ENCODE measurements at places on chromosomes 6 and 20.
A peak's percentile ranks its signal among the peaks of the same experiment; 100 is the strongest.

DNA sequence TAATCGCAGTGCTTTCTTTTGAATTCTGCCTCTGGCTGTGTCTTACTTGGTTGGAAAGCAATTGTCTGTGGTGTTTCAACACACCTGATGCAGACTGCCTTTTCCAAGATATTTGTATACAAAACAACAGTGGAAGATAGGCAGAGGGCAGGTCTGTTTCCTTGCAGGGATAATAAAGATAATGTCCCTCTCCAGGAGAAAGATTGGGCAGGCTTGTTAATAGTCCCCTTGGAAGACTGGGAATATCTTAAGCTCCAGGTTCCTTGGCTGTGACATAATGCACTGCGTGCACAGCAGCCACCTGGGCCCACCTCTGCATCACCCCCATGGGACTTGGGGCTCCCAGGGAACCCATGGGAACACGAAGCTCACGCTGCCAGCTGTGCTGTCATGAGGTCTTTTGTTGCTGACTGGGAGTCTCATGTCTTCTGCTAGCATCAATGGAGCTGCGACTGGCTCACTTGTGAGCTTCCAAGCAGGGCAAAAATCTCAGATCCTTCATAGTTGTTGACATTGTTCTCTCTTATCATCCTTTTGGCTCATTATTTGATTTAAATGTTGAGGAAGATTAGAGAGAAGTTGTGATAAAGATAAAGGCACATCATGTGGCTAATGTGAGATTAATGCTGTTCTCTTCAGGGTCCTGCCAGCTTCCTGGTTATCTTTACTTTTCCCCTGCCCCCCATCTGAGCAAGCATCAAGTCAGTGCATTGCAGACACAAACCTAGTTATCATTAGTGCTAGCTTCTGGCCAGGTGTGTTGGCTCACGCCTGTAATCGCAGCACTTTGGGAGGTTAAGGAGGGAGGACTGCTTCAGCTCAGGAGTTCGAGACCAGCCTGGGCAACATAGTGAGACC lies 107.1 kb upstream of the ASF1A start:
- no peak for DNase-seq

DNA sequence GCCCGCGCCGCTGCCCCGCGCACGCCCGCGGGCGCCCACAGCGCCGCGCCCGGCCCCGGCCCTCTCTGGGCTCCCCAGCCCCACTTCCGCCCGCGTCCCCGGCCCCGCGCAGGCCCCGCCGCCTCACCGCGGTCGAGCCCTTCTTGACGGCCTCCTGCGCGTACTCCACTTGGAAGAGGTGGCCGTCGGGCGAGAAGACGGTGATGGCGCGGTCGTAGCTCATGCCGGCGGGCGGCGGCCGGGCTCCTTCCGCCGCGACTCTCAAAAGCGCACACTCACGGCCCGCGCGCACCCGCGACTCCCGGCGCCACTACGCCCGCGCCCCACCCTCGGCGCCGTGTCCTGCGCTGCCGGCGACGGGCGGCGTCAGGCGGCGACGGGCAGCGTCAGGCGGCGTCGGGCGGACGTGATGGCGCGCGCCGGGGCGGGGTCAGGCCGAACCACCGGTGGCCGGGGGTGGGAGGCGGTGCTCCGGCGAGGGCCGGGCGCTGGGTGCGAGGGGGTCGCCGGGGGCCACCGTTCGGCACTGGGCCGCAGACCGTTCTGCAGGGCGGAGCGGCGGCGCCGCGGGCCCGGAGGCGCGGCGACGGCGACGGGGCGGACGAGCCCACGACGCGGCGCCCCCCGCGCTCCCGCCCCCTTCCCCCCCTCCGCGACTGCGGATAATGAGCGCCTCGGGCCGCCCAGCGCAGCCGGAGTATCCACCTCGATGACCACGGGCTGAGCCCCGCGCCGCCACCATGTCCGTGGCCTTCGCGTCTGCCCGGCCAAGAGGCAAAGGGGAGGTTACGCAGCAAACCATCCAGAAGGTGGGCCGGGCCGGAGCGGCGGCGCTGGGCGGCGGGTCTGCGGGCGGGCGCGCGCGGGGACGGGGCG lies at the start of the genes PSMA7 and SS18L1:
Gene PSMA7 (minus strand): TSS at position 314 of the 876 bp plus-strand sequence. CDS start 91 bp downstream, at position 223.
Gene SS18L1 (plus strand): TSS at position 689 of the 876 bp plus-strand sequence. CDS start 52 bp downstream, at position 741.
- DNase-seq, result peak; percentile 82

GRCh38 chr6:119350202-119350951 lies 816 bp upstream of the MAN1A1 start:
- peak; percentile 52 for DNase-seq

DNA sequence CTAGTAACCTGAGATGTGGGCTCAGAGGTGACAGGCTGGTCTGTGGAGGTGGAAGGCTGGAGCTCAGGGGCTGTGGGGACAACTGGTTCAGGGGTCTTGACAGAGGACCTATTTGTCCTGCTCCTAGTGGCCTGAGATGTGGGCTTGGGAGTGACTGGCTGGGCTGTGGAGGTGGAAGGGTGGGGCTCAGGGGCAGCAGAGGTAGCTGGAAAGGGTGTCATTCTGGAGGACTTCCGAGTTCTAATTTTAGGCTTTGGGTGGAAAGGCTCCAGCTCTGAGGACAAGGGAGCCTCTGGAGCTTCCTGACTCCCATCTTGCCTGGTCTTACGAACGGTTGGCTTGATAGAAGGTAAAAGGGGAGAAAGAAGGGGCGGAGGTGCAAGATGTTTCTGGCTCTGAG lies 11.5 kb downstream of the MDC1 start:
- DNase-seq, result no peak

GRCh38 chr6:168607272-168608112 lies 166.5 kb downstream of the SMOC2 start:
- DNase-seq, result no peak

GRCh38 chr20:63854766-63855362 lies 6.4 kb upstream of the ABHD16B start:
- DNase-seq, result no peak

- DNase-seq, result peak; percentile 20
Measured at GRCh38 chr20:22333885-22334545, 250.4 kb downstream of the FOXA2 start.

DNA sequence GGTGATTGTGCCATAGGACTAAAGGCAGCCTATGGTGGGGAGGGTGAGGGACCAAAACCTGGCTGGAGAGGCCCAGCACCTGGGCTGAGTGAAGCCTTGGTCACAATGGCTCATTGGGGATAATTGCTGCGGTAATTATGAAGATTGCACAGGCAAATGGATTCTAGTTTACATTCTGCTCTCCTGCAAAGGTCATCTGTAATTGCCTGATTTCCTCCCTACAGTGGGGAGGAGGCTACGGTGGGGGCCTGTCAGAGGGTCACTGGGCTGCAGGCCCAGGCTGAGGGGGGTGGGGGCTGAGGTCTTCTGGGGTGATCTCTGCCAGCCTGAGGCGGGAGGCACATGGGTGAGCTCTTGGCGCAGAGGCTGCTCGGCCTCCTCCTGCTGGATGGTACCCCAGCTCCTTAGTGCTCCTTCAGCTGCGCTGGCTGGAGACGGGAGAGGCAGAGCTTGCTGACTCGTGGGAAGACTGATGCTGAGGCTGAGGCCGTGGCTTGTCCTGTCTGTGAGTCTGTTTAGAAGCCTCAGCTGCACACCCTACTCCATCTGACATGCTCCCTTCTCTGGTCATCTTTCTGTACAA lies 30.3 kb downstream of the PACSIN1 start:
- no peak for DNase-seq

DNA sequence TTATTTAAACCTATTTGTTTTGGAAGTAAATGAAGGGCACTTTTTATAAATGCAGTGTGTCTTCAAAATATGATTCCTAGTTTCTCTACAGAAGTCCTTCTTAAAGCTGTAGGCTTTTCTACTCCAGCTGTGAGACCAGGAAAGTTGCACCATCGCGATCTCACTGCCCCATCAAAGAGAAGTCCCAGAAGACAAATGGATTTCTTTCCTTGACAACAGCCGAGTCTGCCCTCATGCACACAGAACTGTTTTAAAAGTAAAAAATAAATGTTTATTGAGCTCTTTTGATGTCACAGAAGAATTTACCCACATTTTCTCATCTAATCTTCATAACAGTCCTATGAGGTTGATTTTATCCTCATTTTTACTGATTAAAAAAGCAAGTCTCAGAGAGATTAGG lies 324.4 kb upstream of the NT5E start:
- no peak for DNase-seq

GRCh38 chr6:87922947-87923330 lies 124.7 kb upstream of the SPACA1 start:
- no peak for DNase-seq

- DNase-seq, result no peak
Measured at GRCh38 chr6:13165502-13166172, 162.7 kb downstream of the TBC1D7 start.

DNA sequence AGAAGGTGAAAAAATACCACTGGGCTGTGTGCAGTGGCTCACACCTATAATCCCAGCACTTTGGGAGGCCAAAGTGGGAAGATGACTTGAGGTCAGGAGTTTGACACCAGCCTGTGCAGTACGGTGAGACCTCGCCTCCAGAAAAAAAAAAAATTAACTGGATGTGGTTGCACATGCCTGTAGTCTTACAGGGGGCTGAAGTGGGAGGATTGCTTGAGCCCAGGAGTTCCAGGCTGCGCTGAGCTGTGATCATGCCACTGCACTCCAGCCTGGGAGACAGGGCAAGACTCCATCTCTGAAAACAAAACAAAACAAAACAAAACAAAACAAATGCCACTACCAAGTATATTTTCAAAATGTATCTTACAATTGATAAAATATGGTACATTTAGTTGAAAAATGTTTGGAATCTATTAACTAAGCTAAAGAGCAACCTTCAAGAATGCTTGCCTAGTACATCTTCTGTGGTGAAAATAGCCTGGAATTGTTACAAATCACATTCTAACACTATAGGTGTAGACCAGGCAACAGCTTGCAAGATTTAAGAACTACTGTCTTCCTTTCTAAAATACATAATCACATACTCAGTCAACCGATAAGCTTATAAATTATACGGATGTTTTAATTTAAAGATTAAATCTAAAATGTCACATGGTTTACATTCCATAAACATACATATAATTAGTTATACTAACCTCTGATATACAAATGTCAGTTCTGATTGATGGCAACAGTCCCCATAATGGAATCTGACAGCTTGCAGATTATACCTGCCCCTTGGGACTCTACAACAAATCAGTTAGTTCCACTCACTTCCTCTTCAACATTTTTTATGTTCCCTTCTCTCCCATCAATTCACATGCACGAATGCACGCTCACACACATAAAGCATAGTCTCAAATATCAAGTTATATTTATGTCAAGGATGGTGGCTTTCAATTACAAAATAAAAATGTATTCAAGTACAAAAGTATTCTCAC lies 150.8 kb downstream of the ASCC3 start:
- DNase-seq, result no peak

DNA sequence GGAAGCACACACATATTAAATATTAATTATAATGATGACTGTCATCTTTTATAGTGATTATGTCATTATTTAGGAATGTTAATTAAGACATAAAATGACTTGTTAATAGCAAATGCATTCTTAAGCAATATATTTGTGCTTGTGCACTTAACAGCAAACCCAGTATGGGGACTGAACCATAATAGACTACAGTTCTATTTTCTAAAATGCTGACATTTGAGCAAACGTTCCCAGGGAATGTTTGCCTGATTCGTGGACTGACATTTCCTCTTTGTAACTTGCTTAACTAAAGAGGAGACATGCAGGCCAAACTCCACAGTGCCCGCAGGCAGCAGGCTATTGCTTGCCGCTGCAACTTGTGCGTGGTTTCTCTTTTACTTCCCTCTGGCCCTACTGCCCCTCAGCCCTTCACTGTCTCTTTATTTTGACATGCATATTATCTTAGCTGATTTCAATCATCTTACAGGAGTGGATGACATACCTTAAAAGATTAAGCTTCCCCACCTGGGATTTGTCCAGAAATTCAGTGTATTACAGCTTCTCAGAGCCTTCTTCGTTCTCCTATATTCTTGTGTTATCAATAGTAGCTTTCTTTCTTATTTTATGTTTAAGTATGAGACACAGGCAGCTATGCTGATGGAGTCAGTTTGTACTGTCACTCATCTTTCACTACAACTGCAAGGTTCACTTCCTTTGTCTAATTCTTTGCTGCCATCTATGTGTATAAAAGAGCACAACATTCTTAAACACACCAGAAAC lies 141.5 kb downstream of the GMDS start:
- no peak for DNase-seq

DNA sequence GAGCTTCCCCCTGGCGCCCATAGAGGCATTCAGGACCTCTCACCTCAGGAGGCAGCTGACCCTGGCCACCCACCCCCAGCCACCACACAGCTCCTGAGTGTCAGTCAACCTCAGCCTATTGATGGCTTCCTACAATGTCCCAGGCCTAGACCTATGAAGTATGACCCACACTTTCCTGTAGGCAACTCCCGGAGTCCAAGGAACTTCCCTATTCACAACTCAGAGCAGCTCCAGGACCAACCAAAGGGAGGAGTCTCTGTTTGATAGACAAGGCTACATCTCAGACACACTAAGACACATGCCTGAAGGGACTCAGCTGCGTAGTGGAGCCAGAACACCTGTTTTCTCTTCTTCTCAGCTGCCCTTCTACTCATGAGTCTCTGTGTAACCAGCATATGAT lies 169.1 kb downstream of the MAFB start:
- no peak for DNase-seq

DNA sequence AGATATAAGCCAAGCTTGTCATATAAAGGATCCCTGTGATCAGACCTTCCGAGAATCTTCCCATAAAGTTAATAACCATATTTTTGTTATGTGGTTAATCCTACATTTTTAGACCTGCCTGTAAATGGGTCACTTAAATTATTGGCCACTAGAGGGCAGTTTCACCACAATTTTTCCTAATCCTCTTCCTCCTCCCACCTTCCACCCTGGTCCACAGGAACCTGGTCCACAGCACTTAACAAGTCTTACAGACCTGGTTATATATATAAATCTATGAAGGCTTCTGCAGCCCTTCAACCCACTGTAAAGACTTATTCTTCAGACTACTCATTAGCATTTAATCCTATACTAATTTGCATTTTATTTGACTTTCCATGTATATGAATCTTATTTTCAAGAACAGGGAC lies 28.3 kb downstream of the MRS2 start:
- no peak for DNase-seq

GRCh38 chr6:42864602-42865001 lies 14.8 kb upstream of the RPL7L1 start:
- no peak for DNase-seq

DNA sequence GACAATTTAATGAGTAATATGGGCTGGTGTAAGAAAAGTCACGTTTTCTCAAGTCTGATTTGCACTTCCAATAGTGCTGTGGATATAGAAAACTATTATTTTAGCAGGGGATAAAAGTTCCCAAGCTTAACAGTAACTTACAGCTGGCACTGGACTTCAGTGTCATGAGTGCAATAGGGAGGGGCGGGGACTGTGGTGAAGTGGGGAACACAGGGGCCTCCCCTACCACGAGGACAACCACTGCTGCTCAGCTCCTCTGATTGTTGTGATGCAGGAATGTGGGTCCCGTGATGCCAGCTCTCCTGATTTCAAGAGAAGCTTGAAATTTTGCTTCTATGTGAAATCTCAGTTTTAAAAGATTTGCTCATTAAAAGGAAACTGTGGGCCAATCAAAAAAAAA lies 24.0 kb downstream of the SLC13A3 start:
- no peak for DNase-seq

GRCh38 chr6:105814745-105815536 lies 271.2 kb upstream of the PRDM1 start:
- DNase-seq, result no peak

Measured in stimulated activated CD4-positive, alpha-beta T cell treated with anti-CD3 and anti-CD28 coated beads, TNF-alpha, amount 100 ng/mL, for 24 hours (primary cell).